EH (cell line): ENCODE measurements at places on chromosomes 12 and 14.

DNA sequence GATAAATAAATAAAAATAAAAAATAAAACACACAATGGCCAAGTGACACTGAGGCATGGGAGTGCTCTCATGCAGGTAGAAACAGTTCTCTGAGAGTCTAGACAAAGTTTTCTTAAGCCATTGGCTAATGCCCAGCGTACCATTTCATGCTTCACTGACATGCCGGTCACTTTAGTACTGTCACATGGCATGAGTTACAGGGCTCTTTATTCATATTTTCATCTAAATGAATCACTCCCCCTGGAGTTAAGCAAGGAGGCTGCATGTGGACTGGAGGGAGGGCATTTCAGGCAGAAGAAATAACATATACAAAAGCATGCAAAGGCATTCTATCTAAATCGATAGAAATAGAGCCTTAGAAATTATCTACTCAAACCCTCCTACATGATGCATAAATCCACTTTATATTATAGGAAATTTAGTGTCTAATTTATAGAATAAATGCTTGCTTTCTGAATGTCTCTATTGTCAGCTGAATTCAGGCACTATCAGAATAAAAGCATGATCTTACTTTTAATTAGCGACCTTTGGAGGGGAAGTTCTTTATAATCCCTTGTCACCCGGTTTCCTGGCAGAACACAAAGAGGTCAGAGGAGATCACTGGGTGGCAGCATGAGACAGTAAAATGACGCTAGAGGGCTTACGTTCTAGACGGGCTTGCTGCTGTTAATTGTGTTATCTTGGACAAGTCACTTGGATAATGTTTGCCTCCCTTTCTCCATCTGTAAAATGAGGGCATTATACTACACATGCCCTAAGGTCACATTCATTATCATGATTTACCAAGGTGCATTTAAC lies 17.5 kb downstream of the DYRK4 start:
- DNase-seq, result peak; percentile 24

DNA sequence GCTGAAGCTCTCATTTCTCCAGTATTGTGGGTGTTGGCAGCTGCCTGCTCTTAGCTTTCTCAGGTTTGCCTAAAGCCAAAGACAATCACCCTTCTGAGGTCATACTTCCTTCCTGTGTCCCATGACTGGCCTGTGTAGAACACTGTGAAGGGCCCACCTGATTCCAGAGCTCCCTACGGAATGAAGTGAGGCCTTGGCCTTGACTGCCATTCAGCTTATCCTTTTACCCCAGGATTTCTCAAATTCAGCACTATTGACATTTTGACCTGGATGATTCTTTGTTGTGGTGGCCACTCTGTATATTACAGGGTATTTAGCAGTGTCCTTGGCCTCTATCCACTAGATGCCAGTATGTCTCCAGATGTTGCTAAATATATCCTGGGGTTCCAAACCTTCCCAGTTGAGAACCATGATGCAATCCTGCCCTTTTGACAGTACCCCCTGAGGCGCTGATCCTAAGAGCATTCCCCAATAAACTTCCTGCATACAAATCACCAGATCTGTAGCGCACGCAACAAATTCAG lies 112.3 kb upstream of the KRR1 start:
- DNase-seq, result peak; percentile 71

DNA sequence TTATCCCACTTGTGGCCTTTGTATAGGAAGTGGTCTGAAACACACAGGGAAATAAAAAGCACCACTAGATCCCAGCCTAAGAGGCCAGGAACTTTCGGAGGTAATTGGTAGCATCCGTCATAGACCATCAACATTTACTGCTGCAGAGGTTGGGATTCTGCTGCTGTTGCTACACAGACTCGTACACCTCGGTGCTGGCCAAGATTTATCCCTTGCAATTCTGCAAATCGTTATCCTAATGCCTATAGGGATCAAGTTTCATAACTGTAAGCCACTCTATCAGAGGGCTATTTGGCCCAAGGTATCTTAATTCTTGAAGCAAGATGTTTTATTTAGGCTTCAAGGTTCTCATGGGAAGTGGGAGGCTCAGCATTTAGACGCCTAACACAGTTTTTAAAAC lies 913.6 kb downstream of the GALC start:
- DNase-seq, result no peak

DNA sequence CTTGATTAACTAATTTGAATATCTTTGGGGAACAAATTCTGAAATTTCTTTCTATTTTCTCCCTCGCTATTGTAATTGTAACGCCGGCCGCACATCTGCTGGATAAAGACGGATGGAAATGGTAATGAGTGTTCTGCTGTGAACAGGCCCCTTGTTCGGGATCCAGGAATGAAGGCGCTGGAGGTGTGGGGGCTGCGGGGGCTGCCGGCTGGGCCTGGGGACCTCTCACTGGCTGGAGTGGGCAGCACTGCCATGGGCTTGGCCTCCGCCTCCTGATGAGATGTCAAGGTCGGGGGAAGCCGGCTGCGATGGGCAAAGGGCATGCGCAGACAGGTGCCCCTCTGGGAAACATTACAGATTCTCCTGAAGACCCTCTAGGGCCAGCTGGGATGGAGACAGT lies 175.4 kb downstream of the PHETA1 start:
- DNase-seq, result no peak

- DNase-seq, result peak; percentile 81
These were observed 42.3 kb upstream of the EVL start for GRCh38 chr14:100022772-100023451.

GRCh38 chr14:83260751-83261150 lies 1727.1 kb upstream of the SEL1L start:
- no peak for DNase-seq

DNA sequence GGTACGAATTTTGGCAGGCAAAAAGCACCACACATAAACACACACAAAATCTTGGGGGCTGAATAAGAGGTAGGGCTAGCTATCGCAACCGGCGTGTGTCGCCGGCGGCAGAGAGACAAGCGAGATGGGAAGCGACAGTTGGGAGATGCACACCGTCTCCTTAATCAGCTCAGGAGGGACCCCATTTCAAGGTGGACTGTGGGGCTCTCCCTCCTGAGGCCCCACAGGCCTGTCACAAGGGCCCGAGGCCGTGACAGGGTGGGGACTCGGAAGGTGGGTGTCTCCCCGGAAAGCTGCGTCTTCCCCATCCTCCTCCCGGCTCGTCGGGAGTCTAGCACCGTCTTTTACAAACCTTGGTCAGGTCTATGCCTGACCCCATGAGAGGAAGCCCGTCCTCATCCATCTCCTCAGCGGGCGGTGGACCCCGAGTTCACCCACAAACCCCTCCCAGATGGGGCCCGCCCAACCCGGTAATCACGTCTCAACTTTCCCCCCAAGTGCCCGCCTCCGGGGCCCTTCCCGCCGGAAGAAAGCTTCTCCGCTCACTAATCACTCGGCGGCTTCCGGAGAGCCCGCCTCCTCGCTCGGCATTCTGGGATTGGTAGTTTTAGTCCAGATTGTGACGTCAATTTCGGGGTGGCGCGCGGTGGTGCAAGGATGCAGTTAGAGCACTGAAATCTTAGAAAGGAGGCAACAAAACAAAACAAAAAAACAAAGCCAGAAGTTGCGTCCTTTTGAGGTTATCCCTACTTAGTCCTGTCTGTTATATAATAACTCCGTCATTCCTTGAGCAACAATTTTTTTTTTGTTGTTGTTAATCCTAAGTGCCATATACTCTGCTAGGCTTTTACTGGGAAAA lies at the start of gene WASHC3:
Gene WASHC3 (minus strand): TSS at position 432 of the 859 bp plus-strand sequence. CDS start 29 bp downstream, at position 403.
- peak; percentile 93 for DNase-seq

- no peak for DNase-seq
These were observed 668 bp downstream of the RAPGEF3 start for GRCh38 chr12:47757840-47758583.

DNA sequence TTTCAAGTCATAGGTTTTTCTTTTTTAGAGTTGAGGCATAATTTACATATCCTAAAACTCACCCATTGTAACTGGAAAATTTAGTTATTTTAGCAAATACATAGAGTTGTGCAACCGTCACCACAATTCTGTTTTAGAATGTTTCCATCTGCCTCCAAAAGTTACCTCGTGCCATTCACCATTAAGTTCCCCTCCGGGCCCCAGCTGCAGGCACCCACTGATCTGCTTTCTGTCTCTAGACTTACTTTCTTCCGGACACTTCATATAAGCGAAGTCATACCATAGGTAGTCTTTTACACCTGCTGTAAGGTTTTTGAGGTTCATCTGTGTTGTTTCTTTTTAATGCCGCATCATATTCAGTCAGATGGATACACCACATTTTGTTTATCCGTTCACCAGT lies 28.7 kb downstream of the PPP2R5C start:
- no peak for DNase-seq

DNA sequence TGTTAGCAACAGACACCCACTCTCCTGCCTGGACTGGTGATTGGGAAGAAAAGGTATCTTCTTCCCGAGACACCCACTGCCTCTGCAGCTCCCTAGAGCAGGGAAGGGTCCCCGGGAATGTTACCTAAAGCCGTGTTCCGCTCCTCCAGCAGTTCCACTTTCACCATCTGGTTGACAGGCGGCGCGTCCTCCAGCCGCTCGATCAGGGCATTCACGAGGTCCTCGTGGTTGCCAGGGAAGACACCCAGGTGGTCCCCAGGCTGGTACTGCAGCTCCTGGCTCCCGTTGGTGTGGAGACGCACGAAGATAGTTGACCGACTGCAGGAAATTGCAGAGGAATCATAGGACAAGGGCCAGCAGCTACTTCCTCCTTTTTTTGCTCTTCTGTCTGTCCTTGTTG lies 44.2 kb upstream of the FBXO21 start:
- no peak for DNase-seq

- no peak for DNase-seq
These were observed 129.4 kb downstream of the TSPAN9 start for GRCh38 chr12:3206536-3207072.

- peak; percentile 65 for DNase-seq
These were observed 21.0 kb downstream of the SLC25A29 start for GRCh38 chr14:100285021-100285912.

- peak; percentile 54 for DNase-seq
These were observed 250.2 kb downstream of the ANO2 start for GRCh38 chr12:5694759-5695409.

DNA sequence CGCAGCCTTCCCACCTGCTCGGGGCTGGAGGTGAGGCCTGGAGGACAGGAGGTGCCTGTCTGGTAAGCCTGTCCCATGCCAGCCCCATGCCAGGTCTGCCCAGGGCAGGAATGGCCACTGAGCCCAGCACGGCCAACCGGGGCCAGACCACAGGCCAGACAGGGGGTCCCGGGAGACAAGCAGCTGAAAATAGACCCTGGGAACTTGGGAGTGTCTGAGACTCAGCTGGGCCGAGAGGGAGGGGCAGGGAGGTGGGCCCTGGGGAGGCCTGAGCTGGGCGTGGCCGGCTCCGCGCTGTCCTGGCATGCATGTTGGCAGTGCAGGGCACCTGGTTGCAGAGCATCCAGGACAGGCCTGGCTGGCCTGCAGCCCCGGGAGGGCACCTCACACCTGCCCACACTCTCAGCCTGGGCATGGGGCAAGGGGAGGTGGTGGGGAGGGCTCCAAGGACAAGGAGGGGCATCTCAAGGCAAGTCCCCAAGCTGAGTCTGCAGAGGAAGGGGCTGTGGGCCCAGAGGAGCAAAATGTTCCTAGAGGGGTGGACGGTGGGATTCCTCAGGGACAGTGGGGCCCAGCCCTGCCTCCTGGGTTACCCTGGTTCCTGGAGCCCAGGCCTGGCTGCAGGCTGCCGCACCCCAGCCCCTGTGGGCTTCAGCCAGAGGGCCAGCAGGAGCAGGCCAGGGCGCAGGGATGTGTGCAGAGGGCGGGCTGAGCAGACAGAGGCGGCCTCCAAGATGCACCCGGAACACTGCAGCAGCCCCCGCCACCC lies 3.2 kb upstream of the CRIP1 start:
- no peak for DNase-seq

- no peak for DNase-seq
These were observed 1.9 kb downstream of the TGFB3 start for GRCh38 chr14:75979648-75980565.

GRCh38 chr14:95770777-95771176 lies 56.9 kb upstream of the TCL1A start:
- peak; percentile 23 for DNase-seq

DNA sequence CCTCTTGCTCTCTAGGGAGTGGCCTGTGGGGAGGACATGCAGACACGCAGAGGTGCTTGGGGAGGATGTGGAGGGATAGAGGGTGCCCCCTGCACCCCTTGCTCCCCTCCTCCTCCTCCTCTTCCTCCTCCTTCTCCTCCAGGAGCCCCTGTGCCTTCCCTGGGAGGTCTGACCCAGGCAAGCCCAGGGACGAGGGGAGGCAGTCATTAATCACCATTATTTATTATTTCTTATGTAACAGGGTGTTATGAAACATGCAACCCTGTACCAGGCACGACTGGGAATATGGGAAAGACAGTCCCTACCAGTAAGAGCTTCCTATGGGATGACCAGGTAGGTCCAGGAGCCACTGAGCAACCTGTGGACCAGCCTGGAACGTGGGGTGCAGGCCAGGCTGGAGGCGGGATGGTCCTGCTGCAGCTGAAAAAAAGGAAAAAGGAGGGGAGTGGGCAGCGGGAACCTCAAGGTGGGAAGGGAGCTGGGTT lies 22.5 kb upstream of the PGF start:
- no peak for DNase-seq

GRCh38 chr12:108860443-108860842 lies 3.1 kb upstream of the SSH1 start:
- DNase-seq, result no peak

- no peak for DNase-seq
These were observed 274.9 kb downstream of the EMP1 start for GRCh38 chr12:13471471-13471870.

- DNase-seq, result no peak
These were observed 315.4 kb downstream of the DPF3 start for GRCh38 chr14:72578514-72578913.

GRCh38 chr12:2615665-2616402 lies 178.9 kb upstream of the FKBP4 start:
- DNase-seq, result peak; percentile 40

- no peak for DNase-seq
These were observed 63.3 kb downstream of the ZFP36L1 start for GRCh38 chr14:68729556-68729955.

GRCh38 chr14:73625706-73626105 lies 13.4 kb downstream of the ACOT6 start:
- no peak for DNase-seq

DNA sequence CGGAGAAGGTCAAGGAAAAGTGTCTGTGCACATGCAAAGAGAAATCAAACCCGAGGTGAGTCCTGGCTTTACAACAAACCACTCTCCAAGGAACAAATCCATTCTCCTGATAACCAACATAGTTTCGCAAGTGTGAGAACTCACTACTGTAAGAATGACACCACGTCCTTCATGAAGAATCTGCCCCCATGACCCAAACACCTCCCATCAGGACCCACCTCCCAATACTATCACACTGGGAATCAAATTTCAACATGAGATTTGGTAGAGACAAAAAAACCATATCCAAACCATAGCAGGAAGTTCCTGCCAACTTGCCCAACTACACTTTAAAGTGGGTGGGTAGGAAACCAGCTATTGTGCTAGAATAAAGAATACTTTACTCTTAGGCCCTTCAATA lies 2.4 kb upstream of the ERC1 start:
- peak; percentile 32 for DNase-seq

GRCh38 chr14:56487090-56487667 lies 92.4 kb upstream of the TMEM260 start:
- DNase-seq, result peak; percentile 34

DNA sequence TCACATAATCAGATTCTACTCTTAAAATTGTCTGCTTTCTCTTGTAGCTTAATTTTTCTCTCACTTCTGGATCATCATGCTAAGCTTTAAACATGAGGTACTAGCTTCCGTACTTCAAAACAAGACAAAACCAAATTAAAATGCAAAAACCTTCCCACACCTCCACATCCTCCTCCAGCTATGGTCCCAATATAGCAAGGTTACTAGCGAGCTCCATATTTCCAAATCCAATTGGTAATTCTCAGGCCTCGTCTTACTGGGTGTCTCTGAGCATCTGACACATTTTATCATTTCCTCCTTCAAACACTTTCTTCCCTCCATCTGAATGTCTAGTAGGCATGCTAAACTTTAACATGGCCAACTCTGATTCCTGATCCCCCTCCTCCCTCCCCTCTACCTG lies 7.9 kb upstream of the PAPOLA start:
- no peak for DNase-seq
